NCI-H1417 treated with DMSO at 0.1 percent for 48 hours (cell line): ENCODE measurements at places on chromosomes 5 and 9.

- no peak for DNase-seq
These were observed 250.0 kb downstream of the CWC27 start for GRCh38 chr5:65018763-65019162.

DNA sequence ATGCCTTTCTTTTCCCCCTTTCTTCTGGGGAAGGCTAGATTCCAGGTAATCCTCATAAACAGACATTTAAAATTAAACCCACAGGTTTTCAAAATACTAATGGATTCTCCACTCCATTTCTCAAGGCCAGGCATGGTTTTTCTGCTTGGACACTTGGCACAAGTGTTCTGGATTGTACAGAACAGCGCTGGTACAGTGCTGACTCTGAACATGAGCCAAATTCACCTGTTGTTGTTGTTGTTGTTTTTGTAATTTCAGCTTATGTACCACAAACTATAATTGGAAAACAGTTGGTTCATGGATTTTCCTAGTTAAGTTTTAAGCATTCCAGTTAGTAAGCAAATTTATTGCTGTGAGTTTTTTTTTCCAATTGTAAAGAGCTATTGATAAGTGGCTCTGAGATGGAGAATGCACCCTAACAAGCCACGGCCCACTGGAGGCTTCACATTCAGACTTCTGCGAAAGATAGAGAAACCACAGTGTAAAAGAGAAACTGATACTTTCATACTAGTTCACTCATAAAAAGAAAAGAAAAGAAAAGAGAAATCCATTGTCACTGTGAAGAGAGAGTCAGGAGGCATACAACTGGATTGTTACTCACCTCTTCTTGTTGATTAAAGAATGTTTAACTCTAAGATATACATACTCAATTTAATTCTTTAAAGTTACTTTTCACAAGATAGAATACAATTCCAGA, 16.2 kb upstream of the ITGA1 start:
- DNase-seq: no peak

GRCh38 chr9:128081056-128081455, 13.0 kb downstream of the SLC25A25 start:
- no peak for DNase-seq

- no peak for DNase-seq
These were observed 64.3 kb downstream of the RXRA start for GRCh38 chr9:134390537-134390936.

- no peak for DNase-seq
These were observed 210.4 kb upstream of the RFX3 start for GRCh38 chr9:3736161-3736560.

- no peak for DNase-seq
These were observed 63.6 kb upstream of the SPEF2 start for GRCh38 chr5:35554016-35554415.

- no peak for DNase-seq
These were observed 156.4 kb upstream of the ELL2 start for GRCh38 chr5:96117771-96118651.

DNA sequence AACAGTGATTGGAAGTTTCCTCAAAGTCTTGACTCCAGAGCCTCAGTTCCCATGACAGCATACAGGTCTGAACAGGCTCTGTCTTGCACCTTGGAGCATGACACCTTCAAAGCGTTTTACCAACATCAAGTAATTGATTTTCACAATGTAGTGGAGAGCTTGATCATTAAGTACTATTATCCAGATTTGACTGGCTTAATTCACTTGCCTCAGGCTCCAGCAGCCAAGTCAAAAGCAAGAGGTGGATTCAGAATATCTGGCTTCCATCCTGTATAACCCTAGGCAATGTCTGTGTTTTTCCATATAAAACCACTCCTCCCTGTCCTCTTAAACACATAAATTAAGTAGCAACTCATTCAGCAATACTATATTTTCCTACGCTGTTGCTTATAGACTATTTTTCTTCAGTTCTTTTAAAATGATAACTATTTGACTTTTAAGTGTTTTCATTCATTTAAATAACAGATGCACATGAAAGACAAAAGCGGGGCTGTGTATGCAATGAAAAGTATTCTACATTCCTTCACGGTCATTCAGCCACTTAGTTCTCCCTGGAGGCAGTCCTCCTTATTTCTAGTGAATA, 150.8 kb upstream of the RANBP3L start:
- no peak for DNase-seq

- DNase-seq: no peak
These were observed 32.8 kb downstream of the PHAX start for GRCh38 chr5:126633552-126633951.

GRCh38 chr5:159819591-159820411, 96.5 kb upstream of the ADRA1B start:
- DNase-seq: no peak

DNA sequence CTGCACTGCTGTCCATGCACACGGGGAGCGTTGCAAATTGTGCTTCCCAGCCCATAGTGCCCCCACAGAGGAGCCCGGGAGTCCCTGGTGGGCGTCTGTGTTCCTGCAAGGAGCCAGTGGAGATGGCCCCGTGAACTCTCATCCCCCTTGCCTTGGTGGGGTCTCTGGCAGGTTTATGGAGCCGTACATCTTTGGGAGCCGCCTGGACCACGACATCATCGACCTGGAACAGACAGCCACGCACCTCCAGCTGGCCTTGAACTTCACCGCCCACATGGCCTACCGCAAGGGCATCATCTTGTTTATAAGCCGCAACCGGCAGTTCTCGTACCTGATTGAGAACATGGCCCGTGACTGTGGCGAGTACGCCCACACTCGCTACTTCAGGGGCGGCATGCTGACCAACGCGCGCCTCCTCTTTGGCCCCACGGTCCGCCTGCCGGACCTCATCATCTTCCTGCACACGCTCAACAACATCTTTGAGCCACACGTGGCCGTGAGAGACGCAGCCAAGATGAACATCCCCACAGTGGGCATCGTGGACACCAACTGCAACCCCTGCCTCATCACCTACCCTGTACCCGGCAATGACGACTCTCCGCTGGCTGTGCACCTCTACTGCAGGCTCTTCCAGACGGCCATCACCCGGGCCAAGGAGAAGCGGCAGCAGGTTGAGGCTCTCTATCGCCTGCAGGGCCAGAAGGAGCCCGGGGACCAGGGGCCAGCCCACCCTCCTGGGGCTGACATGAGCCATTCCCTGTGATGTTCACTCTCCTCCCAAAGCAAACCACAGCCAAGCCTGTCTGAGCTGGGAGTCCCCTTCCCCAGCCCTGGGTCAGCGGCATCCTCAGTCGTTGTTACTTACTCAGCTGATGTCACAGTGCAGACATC, 3.1 kb downstream of the MRPS2 start:
- DNase-seq: no peak

DNA sequence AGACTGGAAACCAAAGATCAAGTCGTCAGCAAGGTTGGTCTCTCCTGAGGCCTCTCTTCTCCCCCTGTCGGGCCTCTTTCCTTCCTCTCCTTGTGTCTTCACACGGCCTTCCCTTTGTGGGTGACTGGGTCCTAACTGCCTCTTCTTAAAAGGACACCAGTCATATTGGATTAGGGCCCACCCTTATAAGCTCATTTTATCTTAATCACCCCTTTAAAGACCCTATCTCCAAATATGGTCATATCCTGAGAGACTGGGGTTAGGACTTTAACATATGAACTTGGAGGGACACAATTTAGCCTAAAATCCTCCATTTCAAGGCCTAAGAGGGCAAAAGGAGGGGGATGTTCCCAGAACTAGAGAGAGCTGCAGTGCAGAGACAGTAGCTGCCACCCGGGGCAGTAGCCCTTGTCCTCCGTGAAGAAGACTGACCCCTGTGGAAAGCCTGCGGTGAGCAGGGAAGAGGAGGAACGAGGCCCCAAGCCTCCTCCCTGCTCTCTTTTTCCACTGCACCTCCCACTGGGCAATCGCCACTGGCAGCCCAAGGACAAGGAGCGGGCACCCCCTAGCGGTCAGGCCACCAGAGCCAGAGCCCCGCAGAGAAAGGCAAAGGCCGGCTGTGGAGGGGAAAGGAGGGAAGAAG, 34.9 kb downstream of the CFAP90 start:
- no peak for DNase-seq

GRCh38 chr5:77177576-77177975, 32.9 kb upstream of the PDE8B start:
- no peak for DNase-seq

GRCh38 chr5:71533615-71534014, 53.5 kb upstream of the MCCC2 start:
- DNase-seq: no peak

DNA sequence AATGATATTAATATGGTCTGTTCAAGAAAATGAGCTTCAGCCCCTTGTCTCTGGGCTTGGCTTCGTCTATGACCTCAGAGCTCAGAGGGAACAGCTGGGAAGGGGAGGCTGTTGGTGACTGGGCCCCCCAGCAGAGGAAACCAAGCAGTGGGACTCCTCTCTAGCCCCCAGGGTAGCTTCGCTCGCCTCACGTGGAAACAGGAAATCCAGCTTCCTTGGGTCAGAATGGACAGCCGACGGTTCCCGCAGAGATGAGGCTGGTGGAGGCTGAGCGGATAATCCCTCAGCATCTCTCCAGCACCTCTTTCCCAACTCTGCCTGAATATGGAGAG, 37.2 kb upstream of the ICE1 start:
- DNase-seq: no peak

DNA sequence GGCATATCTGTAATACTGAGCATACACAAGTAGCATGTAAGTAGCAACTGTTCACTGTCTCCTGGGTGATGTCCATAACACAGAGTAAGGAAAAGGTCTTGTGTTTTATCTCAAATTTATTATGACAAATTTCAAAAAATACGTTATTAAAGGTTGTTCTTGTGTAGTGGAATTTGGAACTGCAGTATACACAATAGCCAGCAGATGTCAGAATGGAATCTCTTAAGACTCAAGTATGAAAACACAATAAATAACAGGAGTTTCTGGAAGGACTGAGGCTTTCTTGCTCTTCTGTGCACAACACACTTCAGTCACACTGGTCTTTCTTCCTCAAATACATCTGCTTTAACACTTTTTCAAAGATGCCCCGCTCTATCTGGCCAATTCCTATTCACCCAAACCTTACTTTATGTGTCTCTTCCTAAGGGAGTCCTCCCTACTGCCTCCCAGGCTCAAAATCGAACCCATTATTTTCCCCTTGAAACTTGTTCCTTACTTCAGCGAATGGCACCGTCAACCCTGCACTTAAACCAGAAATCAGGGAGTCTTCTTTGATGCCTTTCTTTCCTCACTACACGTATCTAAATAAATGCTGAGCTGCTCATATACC, 6.5 kb upstream of the FBXO10 start:
- no peak for DNase-seq

DNA sequence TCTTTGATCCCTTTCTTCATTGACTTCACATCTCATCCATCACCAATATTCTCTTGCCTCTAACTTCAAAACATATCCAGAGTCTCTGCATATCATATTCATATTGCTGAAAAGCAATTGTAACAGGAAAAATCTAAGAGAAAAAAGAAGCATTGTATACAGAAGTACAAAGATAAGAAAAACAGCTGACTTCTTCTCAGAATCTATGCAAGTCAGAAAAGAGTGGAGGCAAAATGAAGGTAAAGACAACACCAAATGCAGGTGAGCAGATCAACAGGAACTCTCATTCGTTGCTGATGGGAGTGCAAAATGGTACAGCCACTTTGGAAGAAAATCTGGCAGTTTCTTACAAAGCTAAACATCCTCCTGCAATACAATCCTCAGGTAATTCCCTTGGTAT, 155.6 kb downstream of the PHF2 start:
- DNase-seq: no peak

DNA sequence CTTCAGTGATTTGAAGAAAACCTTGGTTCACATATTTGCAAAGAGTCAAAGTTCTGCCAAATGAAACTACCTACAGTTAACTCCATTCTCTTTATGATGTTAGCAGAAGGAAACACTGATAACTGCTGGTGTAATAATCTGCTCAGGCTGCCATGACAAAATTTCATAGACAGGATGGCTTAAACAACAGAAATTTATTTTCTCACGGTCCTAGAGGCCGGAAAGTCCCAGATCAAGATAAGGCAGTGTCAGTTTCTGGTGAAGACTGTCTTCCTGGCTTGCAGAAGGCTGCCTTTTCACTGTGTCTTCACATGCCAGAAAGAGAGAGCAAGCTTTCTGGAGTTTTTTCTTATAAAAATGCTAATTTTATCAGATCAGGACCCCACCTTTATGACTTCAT, 102.4 kb upstream of the PARP8 start:
- DNase-seq: no peak

GRCh38 chr9:125558453-125559092, 148.4 kb downstream of the MAPKAP1 start:
- DNase-seq: peak; percentile 52

DNA sequence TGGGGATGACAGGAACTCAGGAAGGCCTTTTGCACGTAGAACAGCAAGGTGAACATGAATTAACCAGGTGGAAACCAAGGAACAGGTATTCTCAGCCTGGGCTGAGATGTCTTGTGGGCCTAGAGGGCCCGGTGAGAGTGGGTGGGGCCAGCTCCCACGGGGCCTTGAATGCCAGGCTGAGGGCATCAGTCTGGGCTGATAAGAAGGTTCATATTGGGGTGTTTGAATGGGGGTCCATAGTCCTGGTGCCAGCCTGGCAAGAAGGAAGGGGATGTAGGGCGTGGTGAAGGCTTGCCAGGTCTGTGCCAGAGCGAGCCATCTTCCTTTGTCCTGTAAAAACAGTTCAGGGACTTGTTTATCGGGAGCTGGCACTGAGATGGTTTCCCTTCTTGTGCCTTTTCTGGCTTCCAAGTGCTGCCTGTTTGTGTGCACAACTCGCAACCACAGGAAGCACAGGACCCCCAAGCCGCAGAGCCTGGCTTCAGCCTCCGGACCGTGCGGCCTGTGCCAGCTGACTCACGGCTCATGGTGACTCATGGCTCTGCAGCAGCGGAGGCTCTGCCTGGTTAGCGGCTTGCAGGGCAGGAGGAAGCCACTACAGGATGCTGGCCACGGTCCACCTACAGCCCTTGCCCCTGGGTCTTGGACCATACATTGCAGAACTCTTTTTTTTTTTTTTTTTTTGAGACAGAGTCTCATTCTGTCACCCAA, 2.4 kb downstream of the CARD19 start:
- DNase-seq: no peak

DNA sequence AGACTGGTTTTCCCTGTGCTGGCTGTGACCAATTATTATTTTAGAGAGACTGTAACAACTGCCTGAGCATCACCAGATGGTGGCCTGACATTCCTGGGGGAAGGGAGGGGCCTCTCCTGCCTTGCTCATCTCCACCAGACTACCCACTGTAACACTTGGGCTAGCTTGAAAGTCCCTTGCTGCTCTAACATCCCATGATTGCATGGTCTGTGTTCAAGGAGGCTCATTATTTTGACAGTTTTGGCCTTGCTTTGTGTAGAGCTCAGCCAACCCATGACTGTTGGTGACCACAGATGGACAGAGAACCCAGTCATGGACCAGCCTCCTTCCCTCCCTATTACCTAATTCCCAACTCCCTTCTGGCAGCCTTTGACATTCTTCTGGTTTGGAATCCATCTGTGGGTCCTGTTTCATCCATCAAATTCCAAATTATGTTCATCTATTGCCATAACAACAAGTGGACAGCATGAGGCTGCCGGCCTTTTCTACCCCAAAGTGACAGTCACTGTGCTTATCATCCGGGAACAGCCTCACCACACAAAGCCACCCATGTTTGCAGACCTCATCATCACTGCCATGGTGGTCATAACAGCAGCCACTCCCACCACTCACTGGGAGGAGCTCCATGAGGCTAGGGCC, 49.0 kb upstream of the ICE1 start:
- DNase-seq: no peak

GRCh38 chr9:97710356-97711222, 13.4 kb upstream of the XPA start:
- DNase-seq: peak; percentile 55
